NCI-H69 (cell line): ENCODE measurements at places on chromosomes 16 and 17.

DNA sequence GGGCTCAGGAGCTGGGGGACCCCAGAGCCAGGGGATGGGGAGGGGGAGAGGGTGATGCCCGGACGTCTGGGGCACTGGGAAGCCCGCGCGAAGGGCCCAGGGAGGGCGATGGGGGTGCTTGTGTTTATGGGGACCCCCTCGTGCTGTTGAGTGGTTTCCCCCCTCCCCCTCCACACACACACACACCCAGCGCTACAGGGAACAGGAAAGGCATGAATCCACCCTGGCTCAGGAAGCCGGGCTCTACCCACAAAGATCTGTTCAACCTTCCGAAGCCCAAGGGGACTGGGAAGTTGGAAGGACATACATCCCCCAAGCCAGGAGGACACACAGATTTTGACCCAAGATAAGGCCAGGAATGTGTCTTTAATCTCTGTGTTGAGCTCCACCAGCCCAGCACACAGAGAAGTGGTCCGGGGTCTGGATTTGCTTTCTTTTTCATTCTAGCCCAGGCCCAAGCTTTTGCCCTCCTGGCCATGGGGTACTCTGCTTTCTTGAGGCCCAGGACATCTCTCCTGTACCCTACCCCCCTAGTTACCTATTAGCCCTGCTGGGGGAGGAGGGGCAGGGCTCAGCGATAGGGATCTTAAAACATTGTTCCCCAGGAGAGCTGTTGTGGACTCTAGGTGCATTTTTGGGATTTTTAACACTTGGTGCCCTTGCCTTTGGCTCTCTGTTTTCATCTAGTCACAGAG is 1.2 kb downstream of the UBALD2 start:
- DNase-seq = peak; percentile 64

DNA sequence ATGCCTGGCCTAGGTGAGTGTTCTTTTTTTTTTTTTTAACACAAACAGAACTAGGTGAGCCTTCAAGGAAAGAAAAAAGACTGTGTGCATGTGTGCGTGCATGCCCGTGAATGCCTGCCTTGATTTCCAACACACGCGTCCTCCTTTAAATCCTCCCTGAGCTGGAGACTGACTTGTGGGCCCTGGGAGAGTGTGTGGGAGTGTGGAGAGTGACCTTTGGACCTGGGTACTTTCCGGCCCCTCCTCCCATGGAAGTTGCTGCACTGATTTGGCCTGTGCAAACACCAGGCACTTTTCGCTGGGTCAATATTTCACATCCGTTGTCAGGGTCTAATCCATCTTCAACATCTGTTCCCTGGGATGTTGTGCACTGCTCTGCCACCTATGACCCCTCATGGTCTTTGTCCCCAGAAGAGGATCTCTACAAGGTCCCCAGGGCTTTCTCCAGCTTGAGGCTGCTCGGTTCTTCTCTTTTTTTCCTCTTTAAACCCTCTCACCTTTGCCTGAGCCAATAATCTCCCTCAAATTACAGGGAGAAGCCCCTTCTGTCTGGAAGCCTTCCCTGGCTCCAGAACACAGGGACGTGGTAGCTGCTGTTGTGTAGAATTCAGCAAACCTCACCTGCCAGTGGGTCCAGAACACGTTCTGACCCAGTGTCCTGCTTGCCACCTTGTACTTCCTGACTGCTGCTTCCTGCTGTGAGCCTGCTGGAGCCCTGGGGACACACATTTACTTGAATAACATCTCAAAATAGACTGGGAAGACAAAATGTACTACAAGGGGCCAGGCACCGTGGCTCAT is 20.8 kb upstream of the ATP5MC1 start:
- peak; percentile 63 for DNase-seq

DNA sequence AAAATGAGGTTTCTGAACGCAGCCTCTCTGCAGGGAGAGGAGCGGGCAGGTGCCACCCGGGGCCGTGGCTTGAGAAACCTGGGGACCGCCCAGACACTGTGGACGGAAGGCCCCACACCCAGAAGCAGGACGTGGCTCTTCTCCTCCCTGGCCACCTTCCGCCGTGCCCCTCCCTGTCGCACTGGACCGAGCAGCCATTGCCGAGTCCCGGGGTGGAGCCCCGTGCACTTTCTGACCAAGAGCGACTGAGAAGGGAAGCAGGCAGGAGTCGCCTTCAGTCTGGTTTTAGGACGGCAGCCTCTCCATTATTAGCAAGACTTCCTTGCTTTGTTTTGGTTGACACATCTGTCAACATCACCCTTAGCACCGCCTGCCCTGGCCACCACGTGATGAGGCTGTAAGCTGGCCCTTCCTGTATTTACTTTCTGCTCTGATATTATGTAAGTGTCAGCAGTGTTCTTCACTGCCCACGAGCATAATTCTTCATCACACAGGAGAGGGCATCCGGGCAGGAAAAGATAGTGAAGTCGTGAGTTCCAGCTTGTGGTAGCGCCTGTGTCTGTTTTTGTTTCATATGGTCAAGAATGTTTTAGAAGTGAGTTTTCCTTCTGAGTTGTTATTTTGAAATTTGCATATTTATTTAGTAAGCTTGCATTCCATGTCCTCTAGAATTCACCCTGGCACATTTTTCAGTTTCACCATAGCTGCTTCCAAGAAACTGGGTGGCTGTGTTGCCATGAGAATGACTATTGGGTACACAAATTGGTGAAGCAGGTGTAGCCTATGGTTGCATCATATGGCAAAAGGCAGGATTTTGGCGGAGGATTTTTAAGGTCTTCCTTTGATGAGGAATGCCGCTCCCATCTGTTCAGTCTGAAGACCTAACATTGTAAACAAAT is 1.0 kb downstream of the HERPUD1 start:
- peak; percentile 65 for DNase-seq

- no peak for DNase-seq
These were observed 15.9 kb upstream of the TNS4 start for GRCh38 chr17:40517286-40517662.

GRCh38 chr16:89911375-89911774 is 7.3 kb upstream of the MC1R start:
- no peak for DNase-seq

- peak; percentile 43 for DNase-seq
These were observed 781.6 kb upstream of the SOX9 start for GRCh38 chr17:71339206-71339605.

- DNase-seq = no peak
These were observed 99.3 kb downstream of the METRNL start for GRCh38 chr17:83178533-83179304.
